ENCODE measurements at places on chromosomes 13 and 19.

DNA sequence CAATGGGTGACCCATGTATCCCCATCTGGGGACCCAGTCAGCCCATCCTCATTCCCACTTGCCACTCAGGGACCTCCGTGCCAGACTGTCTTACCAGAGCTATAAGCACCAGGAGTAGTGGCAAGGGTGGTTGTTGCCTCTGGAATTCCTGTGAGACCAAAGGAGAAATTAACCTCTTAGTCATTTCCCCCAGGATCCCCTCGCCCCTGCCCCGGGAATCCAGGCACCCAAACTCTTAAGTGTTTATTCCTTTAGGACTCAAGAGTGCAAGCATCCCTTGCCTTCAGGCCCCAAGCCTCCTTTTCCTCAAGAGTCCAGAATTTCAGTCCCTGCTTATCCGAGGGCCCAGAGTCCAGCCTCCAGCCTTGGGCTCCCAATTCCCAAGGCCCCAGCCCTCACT lies 9.2 kb downstream of the NTN5 start:
- no peak for DNase-seq

- DNase-seq: no peak
These were observed 221.6 kb downstream of the NBEA start for GRCh38 chr13:35163674-35164073.

DNA sequence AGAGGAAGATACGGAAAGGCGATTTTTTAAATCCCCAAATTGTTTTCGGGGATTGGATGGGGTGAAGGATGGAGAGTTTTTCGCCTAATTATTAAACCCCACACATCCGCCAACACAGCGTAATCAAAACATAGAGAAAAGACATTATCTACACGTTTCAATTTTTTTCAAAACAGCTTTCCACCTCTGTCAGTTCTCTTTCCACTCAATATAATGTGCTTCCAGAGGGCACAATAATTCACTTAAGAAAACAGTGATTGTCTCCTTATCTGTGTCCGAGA lies 435 bp upstream of the OBI1 start:
- DNase-seq: no peak

DNA sequence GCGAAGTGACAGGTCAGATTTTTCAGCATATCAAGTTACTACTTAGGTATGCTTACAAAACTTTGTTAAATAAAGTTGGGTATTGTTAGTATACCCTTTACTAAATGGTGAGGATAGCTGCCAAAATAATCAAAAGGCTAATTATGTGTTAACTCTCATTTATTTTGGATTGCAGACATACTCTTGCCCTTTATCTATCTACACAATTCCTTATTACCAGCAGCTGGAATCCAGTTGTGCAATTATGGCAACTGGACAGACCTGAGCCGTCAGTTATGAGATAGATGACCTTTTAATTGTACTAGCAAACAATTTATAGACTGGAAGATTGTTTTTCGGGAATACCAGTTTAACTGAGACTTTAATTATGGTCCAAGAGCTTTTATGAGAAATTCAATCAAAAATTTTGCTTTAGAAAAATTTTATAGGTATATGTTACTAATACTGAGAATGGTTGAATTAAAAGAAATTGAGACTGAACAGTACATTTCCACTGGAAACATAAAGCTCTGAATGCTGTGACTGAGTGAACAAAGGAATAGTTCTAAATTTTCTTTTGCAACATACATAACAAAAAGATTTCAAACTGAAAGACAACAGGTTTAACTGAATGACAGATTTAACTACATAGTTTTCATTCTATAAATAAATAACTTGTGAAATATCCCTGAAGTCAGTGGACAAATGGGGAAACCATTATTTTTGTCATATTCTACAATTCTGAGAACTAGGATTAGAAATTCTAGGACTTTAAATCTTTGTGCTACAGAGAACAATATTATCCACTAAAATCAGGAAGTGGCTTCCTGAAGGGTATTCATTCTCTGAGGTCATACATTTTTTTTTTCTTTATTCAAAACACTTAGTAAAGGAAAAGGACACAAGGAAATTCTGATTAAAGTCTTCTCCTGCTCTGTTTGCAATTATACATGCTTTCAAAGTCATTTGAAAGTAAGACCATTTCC lies 97.4 kb downstream of the ZC3H13 start:
- no peak for DNase-seq

DNA sequence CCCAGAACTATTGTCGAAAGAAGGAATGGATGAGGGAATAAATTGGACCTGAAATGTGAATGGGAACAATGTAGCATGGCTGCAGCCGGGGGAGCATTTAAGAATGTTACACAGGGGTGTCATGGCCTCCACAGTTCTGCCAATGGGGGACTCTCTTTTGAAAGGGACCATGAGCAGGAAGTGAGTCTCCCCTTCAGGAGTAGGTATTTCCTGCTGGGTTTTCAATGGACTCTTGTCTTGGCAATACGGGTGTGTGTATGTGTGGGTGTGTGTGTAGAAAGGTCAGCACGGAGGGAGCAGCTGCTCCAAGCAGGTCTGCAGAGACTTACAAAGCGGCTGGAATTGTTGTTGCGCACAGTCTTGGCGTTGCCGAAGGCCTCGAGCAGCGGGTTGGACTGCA lies 24.4 kb downstream of the MYO1F start:
- DNase-seq: peak; percentile 55

DNA sequence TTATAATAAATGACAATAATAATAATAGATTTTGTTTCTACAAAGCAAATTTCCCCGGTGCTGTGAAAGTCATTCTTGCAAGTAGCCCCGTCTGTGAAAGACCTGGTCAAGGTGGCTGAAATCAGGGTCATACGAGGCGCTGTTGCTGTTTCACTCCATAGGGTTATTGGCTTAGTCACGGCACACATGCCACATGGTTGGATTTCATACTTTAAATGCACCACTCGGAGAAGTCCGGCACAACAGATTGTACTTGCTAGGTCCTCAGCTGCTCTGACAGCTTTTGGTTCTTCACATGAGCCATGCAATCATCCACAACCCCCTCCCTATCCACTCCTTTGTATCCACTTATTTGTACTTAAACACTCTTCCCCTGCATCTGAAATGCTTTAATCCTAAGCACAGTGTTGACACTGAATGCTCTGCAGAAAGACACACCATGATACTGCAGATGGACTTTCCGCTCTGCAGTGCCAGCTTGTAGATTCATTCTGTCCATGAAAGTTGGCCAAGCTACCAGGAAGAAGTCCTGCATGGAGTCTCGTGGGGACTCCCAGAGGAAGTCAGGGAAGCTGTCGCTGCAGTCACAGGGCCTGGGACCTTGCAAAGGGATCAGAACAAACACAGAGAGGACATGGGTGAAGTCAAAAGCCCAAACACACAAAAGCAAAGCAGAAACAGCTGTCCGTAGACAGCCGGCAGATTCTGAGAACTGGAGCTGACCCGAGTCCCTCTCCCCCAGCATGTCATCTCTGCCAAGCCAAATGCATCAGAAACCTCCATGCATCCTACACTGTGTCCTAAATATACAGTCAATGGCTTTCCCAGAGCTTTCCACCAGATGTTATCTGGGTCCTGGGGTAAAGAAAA lies 124.6 kb downstream of the COL4A2 start:
- no peak for DNase-seq

GRCh38 chr13:33640832-33641231 lies 177.1 kb upstream of the RFC3 start:
- DNase-seq: no peak

GRCh38 chr13:44052780-44053184 lies 173.1 kb downstream of the LACC1 start:
- no peak for DNase-seq

- DNase-seq: no peak
These were observed 204.3 kb downstream of the EFNB2 start for GRCh38 chr13:106331116-106331515.

- no peak for DNase-seq
These were observed 88.0 kb upstream of the FRY start for GRCh38 chr13:31943591-31943990.

GRCh38 chr13:70088926-70089325 lies 18.7 kb upstream of the ATXN8OS start:
- DNase-seq: no peak
